Stimulated activated CD8-positive, alpha-beta memory T cell treated with anti-CD3 and anti-CD28 coated beads, Interleukin-12 subunit alpha, Interleukin-12 subunit beta, amount 100 ng/mL, for 4 hours (primary cell): ENCODE measurements at places on chromosomes 5 and 9.

DNA sequence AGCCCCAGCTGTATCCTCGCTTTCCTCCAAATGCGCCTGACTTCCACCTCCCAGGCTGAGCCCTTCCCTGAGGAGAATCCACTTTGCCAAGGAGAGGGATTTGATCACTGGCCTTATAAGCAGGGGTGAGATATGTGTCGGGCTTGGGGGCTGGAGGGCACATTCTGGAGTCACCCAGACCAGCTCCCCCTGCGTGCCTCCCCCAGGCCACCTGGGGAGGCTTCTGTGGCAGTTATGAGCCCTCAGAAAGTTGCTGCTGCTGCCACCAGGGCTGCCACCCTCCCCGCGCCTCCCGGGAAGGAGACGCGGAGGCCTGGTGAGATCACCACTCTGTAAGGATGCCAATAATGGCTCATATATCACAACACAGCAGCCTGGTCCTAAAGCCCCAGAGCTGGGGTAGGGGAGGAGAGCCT is 211.5 kb downstream of the PAPPA start:
- DNase-seq = no peak

DNA sequence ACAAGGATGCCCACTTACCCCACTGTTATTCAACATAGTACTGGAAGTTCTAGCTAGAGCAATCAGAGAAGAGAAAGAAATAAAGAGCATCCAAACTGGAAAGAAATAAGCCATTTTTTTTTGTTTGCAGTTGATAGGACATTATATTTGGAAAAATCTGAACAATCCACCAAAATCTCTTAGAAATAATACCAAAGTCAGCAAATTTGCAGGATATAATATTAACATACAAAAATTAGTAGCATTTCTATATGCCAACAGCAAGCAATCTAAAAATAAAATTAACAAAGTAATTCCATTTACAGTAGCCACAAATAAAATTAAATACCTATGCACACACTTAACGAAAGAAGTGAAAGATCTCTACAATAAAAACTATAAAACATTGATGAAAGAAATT is 599.3 kb downstream of the CDH9 start:
- DNase-seq = no peak

- no peak for DNase-seq
Observed at GRCh38 chr9:111095441-111095840, 57.2 kb upstream of the LPAR1 start.

- DNase-seq = no peak
Observed at GRCh38 chr5:55860288-55860687, 9.1 kb downstream of the IL31RA start.

DNA sequence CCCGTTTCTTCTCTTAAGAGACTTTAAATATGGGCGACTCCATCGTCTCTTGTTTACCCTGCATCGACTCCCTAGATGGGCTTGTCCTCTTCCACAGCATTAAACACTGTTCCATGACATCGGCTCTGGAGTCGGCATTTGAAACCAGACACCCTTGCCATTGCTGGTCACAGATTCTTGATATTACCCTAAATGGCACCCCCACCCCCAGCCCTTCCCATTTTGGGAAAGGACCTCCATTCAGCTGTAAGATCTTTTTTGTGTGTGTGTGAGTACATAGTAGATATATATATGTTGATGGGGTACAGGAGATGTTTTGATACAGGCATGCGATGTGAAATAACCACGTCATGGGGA is 51.1 kb upstream of the SH3PXD2B start:
- no peak for DNase-seq
